NCI-H226 (cell line): ENCODE measurements at places on chromosomes 7 and 10.

DNA sequence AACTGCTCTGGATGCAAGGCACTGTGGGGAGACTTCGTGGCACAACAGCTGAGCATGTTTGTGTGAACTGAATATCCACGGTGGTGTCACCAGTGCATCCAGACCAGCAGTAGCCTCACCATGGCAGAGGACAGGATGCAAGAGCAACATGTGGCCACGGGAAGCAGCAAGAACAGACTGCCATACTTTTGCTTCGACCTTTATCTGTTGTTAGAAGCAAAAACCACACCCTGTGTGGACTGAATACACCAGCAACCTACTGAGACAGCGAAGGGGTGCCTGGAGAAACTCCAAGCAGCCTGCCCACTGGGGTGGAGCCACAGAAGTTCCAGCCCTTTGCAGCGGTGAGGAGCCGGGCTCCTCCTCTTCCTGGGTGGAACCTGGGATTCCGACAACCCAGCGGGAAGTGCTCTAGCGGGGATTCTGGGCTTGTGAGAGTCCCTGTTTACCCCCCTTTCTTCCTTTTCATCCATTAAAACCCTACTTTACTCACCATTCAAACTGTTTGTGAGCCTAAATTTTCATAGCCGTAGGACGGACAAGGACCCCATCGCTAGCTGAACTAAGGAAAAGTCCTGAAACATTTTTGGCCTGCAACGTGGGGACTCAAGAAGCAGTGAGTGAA, 584.9 kb downstream of the GRM8 start:
- no peak for DNase-seq

DNA sequence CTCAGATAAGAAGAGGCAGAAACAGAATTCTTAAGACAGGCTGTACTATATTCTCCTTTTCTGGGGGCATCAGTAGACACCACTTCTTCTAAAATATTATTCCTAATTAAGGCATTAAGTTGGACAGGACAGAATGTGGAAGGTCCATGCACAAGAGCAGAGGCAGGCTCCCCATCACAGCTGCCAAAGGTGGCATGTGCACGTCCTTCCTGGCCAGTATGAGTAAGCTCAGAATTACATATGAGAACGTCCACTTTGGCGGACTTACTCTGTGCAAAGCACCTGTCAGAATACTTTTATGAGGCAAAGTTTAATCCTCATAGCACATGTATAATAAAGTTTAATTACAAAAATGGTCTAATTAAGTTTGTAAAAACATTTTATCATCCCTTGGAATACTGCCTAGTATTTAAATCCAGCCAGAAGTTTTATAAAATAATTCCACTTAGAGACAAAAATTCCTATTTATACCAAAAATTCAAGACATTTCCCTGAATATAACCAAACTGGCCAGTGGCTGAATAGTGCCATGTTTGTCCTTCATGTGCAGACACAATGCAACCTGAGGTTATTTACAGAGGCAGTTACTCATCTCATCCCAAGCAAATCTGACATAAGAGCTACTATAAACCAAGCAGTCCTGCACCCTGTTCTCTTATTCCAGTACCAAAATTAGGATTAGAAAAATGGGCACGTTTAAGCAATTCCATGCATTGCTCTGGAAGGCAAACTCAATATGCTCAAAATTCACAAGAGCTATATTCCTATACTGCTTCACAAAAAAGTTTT, 65.5 kb downstream of the CACUL1 start:
- DNase-seq: no peak

GRCh38 chr7:24916463-24917040, 63.4 kb downstream of the OSBPL3 start:
- peak; percentile 95 for DNase-seq

GRCh38 chr10:88260329-88261051, 322.6 kb downstream of the RNLS start:
- DNase-seq: no peak

DNA sequence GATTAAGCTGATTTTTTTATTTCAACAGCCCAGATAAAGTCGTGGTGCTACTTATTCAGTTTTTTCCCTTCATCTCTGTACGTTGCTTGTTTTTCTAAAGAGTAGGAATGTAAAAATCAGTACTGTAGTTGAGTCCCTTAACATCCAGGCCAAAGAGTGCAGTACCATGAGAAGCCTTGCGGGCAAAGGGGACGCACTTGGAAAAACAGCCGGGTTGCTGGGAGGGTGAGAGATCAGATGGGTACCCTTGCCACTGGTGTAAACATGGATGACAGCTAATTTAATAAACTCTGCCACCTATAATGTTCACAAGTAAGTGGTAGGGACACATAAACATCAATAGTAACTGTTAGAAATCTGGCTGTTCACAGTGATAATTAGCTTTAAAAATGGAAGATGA, 175.9 kb downstream of the POU6F2 start:
- no peak for DNase-seq

- DNase-seq: peak; percentile 98
Observed at GRCh38 chr10:73906524-73907447, 4.1 kb upstream of the PLAU start.

DNA sequence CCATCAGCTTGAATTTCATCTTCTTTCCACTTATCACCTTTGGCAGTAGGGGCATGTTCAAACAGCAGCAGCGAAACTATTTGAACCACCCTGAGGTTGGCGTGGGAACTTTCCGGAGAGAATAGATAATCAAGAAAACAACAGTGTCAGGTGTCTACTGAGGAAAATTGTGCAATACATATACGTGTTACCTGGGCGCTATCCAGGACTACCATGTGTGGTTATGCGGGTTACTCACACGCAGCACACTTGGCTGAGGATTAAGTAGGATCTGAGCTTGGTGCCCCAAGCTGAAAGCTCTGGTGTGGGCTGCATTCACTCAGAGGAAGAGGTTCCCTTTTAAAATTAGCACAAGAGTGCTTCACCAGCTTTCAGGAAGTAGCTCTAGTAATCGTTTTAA, 8.8 kb upstream of the ABI1 start:
- DNase-seq: peak; percentile 96

DNA sequence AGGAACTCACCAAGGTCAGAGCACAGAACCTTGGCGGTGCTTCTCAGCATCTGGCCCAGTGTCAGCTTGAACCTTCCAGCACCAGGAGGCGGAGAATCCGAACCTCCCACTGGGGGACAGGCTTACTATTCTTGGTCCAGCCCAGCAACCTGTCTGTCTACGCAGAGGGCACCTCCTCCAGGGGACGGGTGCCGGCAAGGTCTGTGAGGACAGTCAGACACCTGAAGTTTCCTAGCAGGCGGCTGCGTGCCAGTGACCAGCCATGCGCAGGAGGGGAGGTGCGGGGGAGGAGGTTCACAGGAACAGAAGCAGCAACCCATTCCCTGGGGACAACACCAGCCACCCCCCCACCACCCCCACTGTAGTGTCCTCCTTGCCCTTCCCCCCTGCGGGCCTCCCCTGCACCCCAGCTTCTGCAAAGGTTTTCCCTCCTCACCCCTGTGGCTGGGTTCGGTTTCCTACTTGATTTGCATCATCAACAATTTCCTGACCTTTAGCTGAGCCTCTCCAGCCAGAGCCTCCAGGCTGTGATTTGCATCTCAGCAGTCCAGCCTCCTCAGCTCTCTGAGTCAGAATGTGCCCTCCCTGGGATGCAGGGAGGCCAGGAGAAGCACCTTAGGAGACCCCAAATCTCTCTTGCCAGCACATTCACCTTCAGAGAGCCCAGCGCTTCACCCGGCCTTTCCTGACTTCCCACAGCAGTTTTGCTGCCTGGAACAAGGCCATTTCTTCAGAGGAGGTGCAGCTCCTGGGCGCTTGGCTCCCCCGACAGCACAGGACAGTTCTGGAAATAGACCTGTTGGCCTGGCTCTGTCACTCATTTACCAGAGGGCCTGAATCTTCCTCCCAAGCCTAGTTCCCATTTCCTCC, 107.5 kb upstream of the NPS start:
- DNase-seq: no peak

DNA sequence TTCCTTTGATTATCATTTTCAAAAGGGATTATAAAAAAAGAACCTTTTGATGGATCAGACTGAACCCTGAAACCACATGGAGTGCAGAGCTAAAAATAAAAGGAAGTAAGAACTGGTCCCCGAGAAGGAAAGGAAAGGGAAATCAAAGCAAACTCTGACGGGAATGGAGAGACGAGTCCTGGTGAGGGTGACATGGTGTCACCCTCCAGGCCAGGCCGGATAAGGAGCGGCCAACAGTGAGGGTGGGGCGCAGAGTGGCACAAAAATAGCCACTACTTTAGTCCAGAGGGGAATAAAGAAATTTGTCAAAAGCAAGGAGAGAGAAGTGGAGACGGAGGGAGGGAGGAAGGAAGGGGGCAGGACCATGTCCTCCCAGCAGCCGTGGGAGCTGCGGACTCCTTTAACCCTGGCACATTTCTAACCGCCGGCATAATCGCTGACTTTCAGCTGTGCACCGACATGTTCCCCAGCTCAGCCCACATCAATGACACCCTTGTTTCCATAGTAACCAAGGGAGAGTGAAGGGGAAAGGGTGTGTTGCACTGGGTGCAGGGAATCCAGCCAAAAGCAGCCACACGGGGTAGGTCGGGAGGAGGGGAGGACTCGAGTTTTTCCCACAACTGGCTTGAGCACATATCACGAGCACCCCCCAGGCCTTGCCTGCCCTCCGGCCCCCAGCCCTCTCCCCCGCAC, 29.7 kb downstream of the TRIM8 start:
- no peak for DNase-seq

DNA sequence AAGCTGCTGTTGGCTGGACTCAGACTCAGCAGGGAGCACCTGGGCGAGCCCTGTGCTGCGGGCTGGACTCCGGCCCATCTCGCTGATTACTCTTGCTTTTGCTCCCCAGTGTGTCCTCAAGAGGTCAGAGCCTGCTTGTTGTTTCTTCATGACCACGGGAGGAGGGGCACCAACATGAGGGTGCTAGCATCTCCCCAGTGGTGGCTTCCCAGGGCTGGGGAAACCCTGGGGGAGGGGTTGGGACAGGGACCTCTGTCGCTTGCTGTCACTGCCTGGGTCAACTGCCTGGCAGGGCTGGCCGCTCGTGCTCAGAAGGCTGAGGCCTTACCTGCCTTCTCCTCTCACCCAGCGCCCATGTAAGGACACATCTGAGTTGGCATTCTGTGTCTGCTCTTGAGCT, 152.3 kb upstream of the SHH start:
- no peak for DNase-seq

- peak; percentile 46 for DNase-seq
Observed at GRCh38 chr10:103712898-103713498, 142.4 kb downstream of the SH3PXD2A start.

GRCh38 chr10:50540069-50540825, 83.5 kb downstream of the SGMS1 start:
- no peak for DNase-seq

GRCh38 chr7:157753713-157754415, 417.1 kb downstream of the DNAJB6 start:
- no peak for DNase-seq

DNA sequence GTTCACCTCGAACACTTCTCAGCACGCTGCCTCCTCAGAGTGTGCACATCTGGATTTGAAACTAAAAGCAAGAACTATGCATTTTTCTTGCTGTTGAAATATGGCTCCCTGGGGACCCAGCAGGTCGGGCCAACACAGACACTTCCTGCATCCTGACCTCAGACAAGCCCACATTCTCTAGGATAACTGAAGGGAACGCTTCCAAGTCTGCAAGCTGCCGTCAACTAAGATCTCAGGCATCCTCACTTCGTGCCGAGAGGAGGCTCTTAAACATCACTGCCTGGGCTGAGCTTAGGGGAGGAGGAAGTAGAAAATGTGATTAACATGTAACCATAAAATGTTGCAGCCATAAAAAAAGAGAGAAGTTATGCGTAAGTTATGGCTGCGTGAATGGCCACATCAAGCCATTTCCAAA, 65.5 kb downstream of the PYROXD2 start:
- peak; percentile 3 for DNase-seq

DNA sequence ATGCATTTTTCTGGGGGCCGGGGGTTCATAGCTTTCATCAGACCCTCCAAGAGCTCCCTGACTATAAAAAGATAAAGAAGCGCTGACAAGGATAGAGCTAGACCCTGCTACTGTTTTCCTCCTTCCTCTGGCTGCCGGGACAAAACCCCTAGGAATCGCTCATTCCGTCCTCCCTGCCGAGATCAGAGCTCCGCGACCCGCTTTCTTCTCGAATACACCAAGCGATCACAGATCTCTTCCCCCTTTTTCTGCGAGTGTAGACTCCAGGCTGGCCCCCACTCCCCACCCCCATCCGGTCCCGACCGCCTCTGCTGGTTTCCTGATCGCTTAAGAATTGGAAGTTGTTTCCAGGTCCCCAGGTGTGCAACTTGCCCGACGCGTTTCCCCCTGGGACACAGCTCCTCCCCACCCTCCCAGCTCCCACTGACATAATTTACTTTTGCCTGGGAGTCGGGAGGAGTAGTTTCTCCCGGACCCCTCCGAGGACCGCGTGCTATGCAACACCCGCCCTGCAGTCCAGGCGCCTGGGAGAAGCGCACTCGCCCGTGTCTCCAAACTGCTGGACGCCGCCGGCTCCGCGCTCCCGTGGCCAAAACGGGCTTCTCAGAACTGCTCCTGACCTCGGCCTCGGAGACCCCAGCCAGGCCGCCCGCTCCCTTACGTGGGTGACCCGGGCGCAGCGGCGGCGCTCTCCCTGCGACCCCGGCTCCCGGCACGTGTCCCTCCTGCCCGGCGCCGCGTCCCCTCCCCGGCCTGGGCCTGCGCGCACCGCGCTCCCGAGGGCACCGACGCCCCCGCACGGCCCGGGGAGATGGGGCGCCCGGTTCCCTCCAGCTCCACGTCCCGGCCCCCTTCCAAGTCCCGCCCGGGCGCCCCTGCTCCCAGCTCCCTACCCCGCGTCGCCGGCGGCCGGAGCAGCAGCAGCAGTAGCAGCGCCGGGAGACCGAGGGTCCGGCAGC, 552 bp downstream of the IL15RA start:
- peak; percentile 7 for DNase-seq

GRCh38 chr10:130924138-130924819, 387.2 kb downstream of the TCERG1L start:
- DNase-seq: no peak

GRCh38 chr7:45687721-45688120, 113.6 kb downstream of the ADCY1 start:
- no peak for DNase-seq

- DNase-seq: no peak
Observed at GRCh38 chr7:155685791-155686160, 41.3 kb downstream of the RBM33 start.

GRCh38 chr7:4279216-4279615, 402.9 kb upstream of the FOXK1 start:
- no peak for DNase-seq

- no peak for DNase-seq
Observed at GRCh38 chr10:23530079-23530478, 91.2 kb downstream of the OTUD1 start.

DNA sequence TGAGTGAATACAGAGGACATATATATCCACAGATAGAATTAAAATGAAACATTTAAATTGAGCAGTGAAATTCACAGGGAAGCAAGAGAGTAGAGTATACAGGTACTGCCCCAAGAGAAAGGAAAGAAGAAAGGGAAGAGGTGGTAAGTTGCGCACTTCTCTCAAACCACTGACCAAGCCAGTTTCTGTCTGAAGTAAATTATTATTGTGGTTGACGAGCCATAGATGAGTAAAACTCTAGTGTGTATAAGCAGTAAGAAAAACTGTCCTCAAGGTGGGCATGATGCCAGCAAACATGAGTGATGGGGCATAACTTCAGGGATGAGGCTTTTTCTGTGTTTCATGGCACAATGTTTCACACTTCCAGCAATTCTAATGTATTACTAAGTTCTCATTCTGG, 4.4 kb upstream of the BET1 start:
- no peak for DNase-seq

GRCh38 chr10:98915911-98916310, 319.7 kb downstream of the HPSE2 start:
- DNase-seq: no peak
